ENCODE measurements at places on chromosomes 16 and 17.

DNA sequence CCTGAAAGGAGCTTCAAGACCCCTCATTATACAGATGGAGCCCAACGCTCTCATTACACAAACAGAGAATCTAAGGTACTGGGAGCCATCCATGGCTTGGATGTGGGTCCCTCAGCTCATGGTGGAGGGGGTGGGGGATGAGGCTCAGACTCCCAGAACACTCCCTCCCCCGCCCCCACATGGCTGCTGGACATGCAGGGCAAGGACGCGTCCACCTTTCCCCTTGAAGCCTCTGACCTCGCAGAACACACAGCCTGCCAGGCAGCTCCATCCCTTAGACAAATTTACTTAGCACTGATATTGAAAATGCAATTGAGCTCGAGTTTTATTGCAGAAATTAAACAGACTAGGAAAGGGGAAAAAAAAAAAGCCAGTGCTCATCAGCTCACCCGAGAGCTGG is 203.9 kb downstream of the ZNF423 start:
- no peak for DNase-seq

DNA sequence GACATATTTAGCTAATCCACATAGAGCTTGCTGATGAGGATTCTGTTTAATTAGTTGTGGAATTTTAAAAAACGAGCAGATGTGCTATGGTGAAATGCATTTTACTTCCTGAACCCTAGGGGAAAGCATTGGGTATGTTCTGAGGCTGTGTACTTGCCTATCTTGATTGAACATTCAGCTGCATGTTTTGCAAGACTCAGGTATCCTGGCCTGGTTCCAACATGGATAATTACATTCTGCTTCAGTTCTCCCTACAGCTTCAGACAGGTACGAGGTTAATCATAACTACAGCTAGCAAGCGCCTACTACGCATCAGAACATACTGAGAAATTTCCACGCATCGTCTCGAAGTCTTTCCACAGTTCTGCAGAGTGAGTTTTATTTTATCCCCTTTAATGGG is 77.0 kb downstream of the HS3ST2 start:
- no peak for DNase-seq

DNA sequence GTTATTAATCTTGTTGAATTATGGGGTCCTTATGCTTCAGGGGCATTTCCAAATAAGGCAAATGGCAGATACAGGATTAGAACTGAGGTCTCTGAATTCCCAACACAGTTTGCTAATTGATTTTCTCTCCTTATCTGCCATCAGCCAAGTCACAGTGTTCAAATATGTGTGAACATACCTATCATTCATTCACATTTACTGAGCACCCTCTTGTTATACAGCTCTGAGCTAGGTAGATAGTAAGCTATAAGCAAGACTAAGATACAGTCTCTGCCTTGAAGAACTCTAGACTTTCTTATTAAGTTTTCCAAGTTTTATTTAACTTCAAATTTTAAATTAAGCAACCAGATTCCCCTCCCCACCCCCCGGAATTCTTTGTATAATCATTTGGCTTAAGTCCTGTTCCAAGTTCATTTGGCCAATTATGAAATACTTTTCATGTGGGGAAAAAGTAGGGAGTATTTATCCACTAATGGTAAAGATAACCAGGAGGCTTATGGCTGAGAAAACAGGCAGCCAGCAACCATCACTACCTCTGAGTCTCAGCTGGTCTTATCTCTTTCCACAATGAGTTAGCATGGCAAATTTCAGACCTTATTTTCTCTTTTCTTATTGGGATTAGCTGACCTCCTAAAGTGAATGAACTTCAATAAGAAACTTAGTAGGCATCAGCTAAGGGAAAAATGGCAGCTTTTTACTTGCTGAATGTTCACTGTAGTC is 31.4 kb upstream of the CORO6 start:
- DNase-seq: no peak

GRCh38 chr17:65593855-65594845 is 32.7 kb upstream of the AXIN2 start:
- peak; percentile 27 for DNase-seq

GRCh38 chr17:73436954-73437353 is 125.2 kb upstream of the CDC42EP4 start:
- no peak for DNase-seq

- no peak for DNase-seq
Measured at GRCh38 chr16:84729716-84730320, 30.0 kb downstream of the USP10 start.

DNA sequence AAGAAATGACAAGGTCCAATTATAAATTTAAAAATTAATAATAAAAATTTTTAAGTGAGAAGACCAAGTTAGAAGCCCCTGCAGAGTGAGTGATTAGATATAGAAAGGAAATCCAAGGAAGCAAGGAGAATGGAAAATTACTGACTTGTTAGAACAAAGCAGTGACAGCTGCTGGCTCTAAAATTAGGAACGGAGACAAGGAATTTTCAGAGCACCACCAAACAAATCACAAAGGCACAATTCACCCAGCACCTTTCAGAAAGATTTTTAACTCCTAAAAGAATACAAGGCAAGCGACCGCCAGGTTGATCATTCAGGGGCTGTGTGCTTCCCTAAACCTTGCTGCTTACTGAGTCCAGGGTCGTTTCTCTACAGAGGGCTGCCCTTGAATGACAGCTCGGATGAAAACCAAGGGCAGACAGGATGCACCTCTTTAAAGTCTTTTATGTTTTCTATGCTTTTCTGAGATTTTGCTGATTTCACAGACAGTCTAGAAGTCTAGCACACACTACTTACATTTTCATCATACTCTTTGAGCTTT is 45.4 kb upstream of the GINS3 start:
- no peak for DNase-seq

DNA sequence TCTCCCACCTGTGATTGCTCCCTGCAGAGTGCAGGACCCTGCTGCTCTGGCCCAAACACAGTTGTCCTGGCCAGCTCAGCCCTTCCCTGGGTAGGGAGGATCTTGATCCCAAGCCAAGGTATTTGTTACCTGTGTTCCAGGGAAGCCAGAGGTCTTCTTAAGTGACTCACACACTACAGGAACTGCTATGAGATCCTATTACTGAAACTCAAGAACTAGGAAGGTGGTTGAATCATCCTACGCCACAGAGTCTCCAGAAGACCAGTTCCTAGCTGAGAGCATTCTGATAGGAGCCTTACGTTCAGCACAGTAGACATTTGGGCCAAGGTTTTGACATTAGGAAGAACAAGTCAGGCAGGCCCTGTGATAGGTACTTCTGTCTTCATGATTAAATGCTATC is 12.0 kb downstream of the CHST6 start:
- no peak for DNase-seq

GRCh38 chr17:33914125-33914524 is 341.0 kb upstream of the CCL2 start:
- no peak for DNase-seq
